ENCODE measurements at places on chromosomes 11 and 22. TPM values are rescaled to one million over a fixed set of nuclear protein-coding genes. Genes with fewer than 3 reads are reported as not detected.

ZBTB16 gene
- 8.5 TPM for polyA plus RNA-seq

CALCB gene
- polyA plus RNA-seq: 2.2 TPM

RSF1 gene
- polyA plus RNA-seq: 40.4 TPM

DNA sequence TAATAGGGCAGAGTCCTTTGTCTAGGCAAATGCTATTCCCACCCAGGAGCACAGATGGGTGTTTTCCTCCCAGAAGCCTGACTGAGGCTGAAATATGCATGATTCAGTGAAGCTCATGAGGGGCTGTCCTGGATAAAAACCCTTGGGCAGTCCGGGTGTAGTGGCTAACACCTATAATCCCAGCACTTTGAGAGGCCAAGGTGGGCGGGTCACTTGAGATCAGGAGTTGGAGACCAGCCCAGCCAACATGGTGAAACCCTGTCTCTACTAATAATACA is 48.6 kb upstream of the LMO2 start:
- no peak for DNase-seq

GRCh38 chr11:66070604-66071380 is 720 bp downstream of the PACS1 start:
- DNase-seq: peak; percentile 54
